MV-4-11 (cell line): ENCODE measurements at places on chromosomes 16 and 17.

DNA sequence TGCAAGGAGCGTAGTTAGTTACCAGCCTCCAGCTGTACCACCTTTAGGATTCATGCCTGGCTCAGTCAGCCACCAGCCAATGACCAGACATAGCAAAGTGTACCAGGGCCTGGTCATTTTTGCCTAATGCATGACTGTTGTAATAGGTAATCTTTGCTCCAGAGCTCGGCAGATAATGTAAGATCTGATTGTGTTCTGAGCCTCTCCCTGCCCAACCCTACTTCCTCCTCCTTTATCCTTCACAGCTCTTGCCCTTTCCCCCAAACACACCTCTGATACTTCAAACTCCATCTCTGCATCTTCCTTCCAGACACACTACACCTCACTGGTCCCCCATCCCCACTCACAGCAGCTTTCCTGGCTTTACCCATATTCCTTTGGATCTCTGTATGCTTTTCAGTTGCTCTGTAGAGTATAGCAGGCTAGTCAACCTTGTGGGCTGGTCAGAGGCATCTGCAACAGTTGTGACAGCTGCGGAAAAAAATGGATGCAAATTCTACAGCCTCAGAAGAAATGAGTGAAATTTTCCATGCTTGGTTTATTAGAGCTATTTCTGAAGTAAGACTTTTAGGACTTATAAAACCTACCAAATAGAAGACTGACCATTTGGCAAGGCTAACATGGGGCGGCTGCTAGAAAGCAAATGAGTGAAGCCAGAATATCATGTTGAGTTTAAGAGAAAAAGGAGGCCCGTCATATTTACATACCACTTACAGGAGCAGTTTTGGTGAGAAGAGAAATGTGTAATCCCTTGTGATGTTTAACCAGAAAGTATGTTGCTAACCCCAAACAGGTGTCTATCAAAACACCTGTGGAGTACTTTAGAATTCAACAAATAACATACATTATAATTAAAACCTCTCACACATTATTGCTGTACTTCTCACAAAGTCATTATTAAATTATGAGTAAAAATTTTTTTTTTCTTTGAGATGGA lies 19.9 kb upstream of the C16orf87 start:
- no peak for DNase-seq

GRCh38 chr17:17214646-17215436 lies 8.7 kb upstream of the PLD6 start:
- DNase-seq, result no peak

- DNase-seq, result no peak
Measured at GRCh38 chr16:17431012-17431411, 39.7 kb downstream of the XYLT1 start.

DNA sequence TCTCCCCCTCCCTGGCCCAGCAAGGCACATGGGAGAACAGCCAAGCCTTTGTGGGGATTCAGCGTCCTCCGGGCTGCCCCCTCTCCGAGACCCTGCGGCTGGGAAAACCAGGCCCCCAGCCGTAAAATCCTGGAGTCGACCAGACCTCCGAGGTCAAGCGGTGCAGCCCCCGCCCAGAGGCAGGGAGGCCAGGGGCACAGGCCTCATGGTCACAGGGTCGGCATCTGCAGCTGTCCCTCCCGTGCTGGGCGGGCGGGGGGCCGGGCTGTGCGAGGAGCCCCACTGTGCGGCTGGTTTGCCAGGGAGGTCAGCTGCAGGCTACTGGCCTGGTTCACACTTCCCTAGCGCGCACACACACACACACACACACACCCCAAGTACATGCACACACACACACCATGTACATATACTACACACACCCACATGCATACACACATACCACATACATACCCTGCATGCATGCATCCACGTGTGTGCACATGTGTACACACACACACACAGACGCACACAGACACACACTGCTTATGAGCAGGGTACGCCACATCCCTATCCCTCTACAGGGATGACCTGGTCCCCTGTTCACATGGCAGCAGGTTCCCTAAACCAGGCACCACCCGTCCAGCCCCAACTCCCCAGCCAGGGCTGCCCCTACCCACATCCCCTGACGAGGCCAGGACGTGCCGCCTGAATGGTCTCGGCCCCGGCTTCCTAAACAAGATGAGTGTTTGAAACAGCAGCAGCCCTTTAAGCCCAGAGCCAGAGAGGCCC lies 108.9 kb upstream of the CIBAR2 start:
- no peak for DNase-seq

DNA sequence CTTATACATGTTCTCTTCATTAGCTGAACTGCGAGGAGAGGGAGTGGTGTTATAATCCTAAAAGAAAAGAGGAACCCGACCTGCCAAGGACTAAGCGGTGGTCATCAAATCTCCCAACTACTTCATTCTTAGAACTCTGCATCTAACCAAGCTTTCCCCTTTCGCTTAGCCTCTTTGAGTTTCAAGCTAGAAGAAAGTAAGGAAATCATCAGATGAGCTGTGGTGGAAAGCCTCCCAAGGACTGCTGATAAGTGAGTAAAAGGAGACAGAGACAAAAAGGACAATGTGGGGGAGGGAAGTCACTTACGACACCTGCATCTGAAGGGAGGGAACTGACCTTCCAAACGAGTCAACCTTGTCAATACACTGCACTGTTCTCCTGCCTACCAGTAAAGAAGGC lies 121.3 kb downstream of the TRIM37 start:
- DNase-seq, result peak; percentile 59

- no peak for DNase-seq
Measured at GRCh38 chr17:75410141-75410540, 4.7 kb upstream of the GRB2 start.
